ENCODE measurements at places on chromosomes 2 and 18. TPM values are rescaled to one million over a fixed set of nuclear protein-coding genes. Genes with fewer than 3 reads are reported as not detected.

ANKRD44 gene
- total RNA-seq, result 7.6 TPM

IGFBP5 gene
- total RNA-seq, result 6.1 TPM

MRPL44 gene
- 42.0 TPM for total RNA-seq

ITGA4 gene
- 0.60 TPM for total RNA-seq

RNU2-63P gene
- not detected for total RNA-seq

SLC9A4 gene
- not detected for total RNA-seq

GRCh38 chr2:190280565-190281350 is 38.9 kb downstream of the HIBCH start:
- peak; percentile 39 for DNase-seq

DNA sequence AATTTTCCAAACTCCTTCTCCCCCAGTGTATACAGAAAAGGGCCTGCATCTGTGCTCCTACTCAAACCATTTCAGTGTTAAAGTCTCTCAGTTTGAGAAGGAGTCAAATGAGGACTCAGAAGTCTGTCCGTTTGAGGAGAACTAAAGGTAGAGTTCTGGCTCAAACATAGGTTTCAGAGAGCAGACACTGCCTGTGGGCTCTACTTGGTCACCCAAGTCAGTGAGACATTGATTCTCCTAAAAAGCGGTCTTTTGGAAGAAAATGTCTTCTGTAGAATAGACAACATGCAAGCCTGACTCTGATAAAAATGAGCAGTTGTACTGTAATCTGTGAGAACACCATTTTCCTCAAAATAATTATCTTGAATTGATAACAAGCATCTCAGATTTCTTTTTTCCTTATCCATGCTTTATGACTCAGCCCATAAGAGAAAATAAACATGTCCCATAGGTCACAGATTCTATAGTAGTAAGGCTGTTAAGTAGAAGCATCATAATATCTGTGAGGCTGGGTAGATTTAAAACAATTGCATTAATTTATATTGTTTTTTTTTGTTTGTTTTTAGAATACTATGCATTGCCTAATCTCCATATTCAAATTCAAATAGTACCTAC is 82.8 kb downstream of the ASXL3 start:
- DNase-seq, result no peak

GRCh38 chr2:101382442-101382841 is 4.9 kb downstream of the CREG2 start:
- peak; percentile 97 for DNase-seq

- no peak for DNase-seq
Observed at GRCh38 chr2:168736649-168737445, 65.6 kb upstream of the NOSTRIN start.

DNA sequence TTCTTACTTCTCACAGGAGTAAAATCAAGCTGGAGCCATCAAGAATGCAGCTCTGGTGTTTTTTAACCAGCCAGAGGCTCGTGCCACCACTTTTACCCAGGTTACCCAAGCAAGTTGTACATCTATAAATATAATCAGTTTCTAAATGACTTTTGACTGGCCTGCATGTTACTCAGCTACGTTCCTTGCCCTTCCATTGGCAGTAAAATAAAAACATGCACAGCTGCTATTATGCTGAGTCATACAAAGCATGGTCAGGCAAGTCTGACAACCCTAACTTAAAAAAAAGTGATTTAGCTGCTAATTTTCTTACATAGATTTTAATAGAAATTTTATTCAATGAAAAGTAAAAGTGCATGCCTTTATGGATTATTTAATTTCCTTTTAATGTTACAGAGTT is 111.7 kb upstream of the CSRNP3 start:
- DNase-seq, result no peak

GRCh38 chr2:503288-503999 is 173.8 kb downstream of the TMEM18 start:
- DNase-seq, result no peak

DNA sequence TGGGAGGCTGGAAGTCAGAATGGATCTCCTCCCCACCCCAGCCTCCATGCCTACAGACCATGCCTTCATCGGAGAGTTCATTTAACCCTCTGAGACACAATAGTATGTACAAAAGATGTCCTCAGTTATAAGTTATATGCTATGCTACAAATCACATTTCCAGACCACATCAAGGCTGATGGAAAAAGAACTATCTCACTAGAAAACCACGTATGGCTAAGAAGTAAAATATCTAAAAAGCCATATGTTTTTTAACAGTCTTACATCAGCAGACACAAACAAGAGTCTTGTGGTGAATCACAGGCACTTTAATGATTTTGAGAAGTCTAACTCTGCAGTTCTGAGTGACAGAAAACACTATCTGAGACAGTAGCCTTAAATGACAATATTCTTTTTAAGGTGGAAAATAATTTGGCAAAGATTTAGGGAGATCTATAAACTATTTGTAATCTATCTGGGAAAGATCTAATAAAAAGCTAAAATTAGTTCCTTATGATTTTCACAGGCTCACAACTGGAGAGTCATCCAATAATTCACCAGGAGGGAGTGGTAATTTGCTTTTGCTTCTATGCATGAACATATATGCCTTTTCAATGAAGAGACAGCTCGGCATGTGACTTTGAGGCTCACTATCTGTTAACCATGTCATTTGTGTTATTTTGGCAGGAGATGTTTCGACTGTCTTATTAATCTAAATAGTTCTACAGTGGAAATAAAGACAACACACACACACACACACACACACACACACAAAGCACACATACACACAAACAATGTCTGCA is 197.5 kb downstream of the IRS1 start:
- no peak for DNase-seq

DNA sequence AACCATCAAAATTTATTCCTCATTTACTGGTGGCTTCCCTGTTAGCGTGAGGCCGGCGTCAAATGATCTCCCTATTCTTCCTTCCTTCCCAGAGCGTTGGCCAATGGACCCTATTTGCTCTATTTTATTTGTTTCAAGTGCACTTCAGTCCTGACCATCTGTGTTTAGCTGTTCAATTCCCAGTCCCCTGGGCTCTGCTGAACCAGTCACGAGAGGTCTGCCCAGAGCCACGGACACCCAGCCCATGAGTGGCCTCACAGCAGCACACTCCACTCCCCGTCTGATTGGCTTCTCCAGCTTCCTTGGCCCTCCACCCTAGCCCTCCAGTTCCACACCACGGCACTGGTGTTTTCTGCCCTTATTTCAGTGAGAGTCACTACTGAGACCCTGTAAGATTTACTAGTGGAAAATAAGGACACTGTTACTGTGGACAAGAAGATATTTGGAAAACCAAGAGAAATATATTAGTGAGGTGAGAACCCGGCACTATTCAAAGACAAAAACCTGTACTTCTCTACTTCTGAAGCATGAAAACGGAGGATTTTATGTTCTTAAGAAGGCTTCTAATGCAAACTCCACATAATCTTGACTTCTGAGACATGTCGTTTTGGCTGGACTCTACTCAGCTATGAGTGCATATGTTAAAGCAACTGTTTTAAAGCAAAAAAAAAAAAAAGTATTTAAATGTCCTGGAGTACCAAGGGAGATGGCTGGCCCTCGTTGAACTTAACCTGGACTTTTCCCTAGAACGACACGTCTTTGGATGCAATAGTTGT is 86.6 kb downstream of the COL6A3 start:
- no peak for DNase-seq

DNA sequence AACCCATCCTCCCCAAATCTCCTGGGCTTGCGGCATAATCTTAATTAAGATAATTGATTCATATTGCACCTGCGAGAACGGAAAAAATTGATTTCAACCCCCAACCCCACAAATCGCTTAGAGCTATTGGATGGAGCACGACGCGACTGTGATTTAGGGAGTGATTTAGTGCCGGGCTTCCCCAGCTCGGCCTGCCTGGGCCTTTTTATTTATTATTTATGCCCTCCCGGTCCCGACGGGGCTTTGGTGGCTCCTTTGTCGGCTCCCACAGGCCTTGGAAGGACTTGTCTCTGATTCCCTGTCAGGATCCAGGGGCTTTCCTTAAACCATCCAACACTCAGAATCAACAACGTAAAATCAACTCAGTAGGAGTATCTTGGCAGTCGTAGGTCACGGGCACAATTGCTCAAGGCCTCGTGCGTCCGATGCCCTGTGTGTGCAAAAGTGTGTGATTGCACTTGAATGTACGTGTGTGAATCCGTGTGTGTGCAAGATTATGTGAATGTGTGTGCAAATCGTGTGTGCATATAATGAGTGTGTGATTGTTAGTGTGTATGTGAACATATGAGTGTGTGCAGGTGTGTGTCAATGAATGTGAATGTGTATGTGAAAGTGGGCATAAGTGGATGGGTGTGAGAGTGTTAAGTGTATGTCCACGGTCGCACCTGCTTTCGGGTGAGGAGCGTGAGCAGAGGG is 4.3 kb upstream of the NEUROD1 start:
- DNase-seq, result no peak

DNA sequence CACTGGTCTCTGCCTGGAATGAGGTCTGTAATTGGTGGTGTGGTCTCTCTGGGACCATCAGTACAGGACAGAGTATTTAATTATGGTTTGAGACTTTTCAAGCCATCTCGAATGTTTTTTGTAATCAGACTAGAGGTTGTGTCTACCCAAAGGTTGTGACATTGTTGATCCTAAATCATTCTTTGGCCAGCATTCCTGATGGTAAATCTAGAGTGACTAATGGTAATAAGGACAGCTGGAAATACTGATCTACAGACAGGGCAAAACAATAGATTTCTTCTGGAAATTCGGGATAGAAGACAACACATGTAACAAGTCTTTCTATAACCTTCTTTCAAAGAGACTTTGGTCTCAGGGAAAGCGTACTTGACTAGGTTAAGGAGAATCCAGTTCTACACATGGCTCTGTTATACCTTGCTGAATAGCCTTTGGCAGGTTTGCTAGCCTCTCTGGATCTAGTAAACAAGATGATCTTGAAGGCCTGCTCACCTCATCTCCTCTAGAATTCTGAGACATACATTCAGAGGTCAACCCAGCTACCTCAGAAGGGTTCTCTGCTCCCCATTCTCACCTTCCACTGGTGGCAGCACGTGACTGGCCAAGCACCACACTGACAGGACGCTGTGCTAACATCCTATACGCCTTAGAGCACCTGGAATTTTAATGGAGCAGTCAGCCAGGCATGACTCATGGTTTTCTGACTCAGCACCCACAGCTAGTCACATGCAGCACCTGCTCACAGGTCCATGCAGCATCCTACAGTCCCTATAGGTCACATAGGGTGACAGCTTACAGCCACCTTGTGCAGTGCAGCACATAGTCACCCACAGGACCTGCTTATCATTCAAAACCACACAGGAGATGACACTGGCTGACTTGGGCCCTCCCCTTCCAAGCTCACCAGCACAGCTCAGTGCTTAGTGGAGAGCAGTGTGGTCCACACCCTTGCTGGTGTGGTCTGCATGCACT is 12.2 kb downstream of the PLB1 start:
- peak; percentile 7 for DNase-seq

GRCh38 chr18:23798824-23799223 is 109.6 kb downstream of the LAMA3 start:
- no peak for DNase-seq

- DNase-seq, result peak; percentile 13
Observed at GRCh38 chr2:238127165-238128060, 11.1 kb upstream of the KLHL30 start.

DNA sequence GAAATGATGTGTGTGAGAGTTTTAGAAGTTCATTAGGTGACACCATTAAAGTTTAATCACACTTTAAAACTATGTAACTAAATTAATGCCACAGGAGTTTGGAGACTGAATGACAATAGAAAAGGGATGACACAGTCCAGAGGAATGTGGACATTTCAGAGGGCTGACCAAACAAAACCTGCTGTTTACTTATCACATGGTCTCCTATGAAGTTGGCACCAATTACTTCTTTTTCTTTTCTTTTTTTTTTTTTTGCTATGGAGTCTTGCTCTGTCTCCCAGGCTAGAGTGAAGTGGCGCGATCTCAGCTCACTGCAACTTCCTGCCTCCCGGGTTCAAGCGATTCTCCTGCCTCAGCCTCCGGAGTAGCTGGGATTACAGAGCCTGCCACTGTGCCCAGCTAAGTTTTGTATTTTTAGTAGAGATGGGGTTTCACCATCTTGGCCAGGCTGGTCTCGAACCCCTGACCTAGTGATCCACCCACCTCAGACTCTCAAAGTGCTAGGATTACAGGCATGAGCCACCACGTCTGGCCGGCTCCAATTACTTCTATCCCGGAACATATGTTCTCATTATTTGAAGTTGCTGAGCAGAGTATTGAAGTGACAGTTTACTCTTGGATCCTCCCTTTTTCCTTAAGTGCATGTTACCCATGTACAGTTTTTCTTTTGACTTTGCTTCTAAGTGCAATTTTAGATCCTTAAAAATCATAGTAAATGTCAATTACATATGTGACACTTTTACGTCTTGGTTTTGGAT is 4.3 kb downstream of the AGPS start:
- peak; percentile 95 for DNase-seq

DNA sequence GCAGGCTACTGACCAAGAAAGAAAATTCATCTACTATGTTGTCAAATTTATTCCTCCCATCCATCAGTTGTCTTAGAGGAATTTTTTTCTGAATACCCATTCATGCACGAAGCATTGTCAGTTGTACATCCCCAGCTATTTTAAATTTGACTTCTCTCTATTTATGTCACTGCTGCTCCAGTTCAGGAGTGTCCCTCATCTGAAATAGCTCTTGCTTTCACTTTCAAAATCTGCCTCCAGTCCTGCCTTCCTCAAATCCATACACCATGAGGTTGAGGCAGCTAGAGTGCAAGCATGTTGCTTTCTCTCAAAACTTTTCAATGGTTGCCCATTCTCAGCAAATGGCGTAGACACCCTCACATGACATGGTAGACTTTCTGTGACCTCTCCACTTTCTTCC is 335.4 kb upstream of the CDH2 start:
- DNase-seq, result peak; percentile 6

DNA sequence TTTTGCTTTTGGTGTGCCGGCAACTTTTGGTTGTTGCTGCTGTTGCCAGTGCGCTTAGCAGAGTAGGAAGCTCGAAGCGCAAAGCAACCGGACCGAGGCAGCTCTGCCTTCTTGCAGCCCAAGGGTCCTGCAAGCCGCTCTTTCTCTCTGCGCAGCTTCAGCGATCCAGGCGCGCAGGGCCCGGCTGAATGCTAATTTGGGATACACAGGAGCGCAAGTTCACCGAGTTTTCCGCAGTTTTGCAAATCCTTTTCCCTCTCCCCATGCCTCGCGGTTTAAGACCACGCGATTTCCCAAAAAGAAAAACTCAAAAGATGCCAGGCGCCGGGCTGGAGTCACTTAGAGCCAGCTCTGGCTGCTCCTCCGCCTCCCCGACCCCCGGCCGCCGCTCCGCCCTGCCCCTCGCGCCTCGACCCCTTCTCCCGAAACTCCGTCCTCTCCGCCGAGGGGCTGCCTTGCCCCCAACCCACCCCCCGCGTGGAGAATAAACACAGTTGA is 13.5 kb upstream of the SIX3 start:
- no peak for DNase-seq

- DNase-seq, result no peak
Observed at GRCh38 chr18:59085126-59085794, 54.4 kb upstream of the SEC11C start.

- DNase-seq, result no peak
Observed at GRCh38 chr18:70496353-70497294, 207.8 kb downstream of the SOCS6 start.
